ENCODE measurements at places on chromosomes 16 and 17.
A peak's percentile ranks its signal among the peaks of the same experiment; 100 is the strongest.

GRCh38 chr17:59366040-59366757 is 34.7 kb downstream of the YPEL2 start:
- DNase-seq = peak; percentile 46

- peak; percentile 84 for DNase-seq
Observed at GRCh38 chr16:73347500-73348375, 299.8 kb upstream of the ZFHX3 start.

DNA sequence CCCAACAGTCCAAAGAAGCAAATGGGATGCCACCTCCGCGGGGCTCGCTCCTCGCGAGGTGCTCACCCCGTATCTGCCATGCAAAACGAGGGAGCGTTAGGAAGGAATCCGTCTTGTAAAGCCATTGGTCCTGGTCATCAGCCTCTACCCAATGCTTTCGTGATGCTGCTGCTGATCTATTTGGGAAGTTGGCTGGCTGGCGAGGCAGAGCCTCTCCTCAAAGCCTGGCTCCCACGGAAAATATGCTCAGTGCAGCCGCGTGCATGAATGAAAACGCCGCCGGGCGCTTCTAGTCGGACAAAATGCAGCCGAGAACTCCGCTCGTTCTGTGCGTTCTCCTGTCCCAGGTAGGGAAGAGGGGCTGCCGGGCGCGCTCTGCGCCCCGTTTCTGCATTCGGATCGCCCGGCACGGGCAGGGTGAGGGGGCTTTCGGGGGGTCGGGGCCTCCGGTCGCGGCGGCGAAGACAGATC is at the start of gene CDH13:
Gene CDH13, plus strand, starts transcription at position 179 of the 471 bp plus-strand sequence.
- no peak for DNase-seq

DNA sequence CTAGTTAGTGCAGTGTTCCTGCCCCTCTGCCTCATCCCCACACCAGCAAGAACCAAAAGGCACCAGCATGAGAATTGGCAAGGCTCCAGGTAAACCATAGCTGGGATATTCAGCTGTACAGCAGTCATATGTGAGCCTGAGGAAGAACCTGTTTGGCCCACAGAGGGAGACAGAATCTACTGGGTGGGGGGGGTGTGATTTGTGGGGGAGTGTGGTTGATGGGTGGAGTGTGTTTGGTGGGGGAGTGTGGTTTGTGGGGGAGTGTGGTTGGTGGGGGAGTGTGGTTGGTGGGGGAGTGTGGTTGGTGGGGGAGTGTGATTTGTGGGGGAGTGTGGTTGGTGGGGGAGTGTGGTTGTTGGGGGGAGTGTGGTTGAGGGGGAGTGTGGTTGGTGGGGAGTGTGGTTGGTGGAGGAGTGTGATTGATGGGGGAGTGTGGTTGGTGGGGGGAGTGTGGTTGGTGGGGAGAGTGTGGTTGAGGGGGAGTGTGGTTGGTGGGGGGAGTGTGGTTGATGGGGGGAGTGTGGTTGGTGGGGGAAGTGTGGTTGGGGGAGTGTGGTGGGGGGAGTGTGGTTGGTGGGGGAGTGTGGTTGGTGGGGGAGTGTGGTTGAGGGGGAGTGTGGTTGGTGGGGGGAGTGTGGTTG is 19.5 kb downstream of the MINK1 start:
- DNase-seq = peak; percentile 72

DNA sequence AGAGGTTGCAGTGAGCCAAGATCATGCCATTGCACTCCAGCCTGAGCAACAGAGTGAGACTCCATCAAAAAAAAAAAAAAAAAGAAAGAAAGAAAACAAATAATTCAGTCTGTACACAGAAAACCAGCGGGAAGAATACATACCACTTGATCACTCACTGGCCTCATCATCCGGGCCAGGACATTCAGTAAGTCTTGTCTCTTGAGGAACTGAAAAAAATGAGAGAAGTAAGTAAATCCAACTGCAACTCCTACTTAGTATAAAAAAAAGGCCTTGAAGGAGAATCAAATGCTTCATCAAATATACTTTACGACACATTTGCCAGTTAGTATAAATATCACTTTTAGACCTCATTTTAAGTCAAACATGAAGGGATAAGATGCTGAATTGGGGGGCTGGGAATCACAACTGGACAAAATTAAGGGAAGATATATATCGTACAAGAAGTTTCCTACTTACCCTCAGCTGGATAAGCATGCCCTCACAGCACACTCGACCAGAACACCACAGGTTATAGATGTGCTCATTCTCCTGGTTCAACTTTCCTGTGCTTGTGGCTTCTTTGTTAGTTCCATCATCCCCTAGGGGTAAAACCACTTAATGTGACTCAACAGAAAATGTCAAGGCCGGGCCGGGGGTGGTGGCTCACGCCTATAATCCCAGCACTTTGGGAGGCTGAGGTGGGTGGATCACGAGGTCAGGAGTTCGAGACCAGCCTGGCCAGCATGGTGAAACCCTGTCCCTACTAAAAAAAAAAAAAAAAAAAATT is 12.4 kb downstream of the CCDC47 start:
- DNase-seq = no peak

GRCh38 chr16:2959206-2959605 is 4.9 kb upstream of the KREMEN2 start:
- DNase-seq = no peak

- DNase-seq = peak; percentile 72
Observed at GRCh38 chr17:44979426-44979995, 11.4 kb upstream of the C1QL1 start.

Measured in NCI-H1694 treated with DMSO at 0.1 percent for 48 hours (cell line).